ENCODE measurements at places on chromosomes 1 and 21. TPM values are rescaled to one million over a fixed set of nuclear protein-coding genes. Genes with fewer than 3 reads are reported as not detected.

The FAM131C gene
- 19.5 TPM for total RNA-seq

The VN1R5 gene
- total RNA-seq: not detected

The NR1I3 gene
- not detected for total RNA-seq

The S100A3 gene
- 114 TPM for total RNA-seq

The RGS1 gene
- total RNA-seq: not detected

The C8B gene
- not detected for total RNA-seq

The CELA3B gene
- not detected for total RNA-seq

The TOE1 gene
- total RNA-seq: 12.5 TPM

The PDE4B gene
- total RNA-seq: 7.8 TPM

The CFHR4 gene
- not detected for total RNA-seq

The SPATA21 gene
- total RNA-seq: not detected

The CCNL2 gene
- total RNA-seq: 63.9 TPM

The ITLN2 gene
- 0.85 TPM for total RNA-seq

The GPR89B gene
- total RNA-seq: 4.3 TPM

The OR2L13 gene
- not detected for total RNA-seq

The F11R gene
- total RNA-seq: 50.8 TPM

The MTMR11 gene
- 7.6 TPM for total RNA-seq

The APOBEC4 gene
- not detected for total RNA-seq
